Stimulated activated effector memory CD8-positive, alpha-beta T cell treated with anti-CD3 and anti-CD28 coated beads, Interleukin-12 subunit alpha, Interleukin-12 subunit beta, amount 100 ng/mL, for 72 hours (primary cell): ENCODE measurements at places on chromosomes 4 and X.

DNA sequence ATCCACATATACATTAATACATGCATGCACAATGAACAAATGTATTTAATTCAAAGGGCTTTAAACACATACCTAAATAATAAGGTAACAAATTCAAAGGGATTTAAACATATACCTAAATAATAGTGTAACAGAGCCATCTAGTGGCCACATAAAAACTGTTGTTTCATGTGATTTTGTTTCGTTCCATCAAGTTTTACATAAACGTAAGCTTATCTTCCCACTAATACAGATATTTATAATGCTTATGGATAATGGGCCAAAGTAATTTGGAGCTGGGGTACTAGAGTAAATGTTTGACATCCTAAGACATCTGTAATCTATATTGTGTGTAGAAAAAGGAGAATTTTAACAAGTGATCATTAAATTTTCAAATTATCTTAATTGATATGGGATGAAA is 82.3 kb downstream of the PRSS12 start:
- no peak for DNase-seq

DNA sequence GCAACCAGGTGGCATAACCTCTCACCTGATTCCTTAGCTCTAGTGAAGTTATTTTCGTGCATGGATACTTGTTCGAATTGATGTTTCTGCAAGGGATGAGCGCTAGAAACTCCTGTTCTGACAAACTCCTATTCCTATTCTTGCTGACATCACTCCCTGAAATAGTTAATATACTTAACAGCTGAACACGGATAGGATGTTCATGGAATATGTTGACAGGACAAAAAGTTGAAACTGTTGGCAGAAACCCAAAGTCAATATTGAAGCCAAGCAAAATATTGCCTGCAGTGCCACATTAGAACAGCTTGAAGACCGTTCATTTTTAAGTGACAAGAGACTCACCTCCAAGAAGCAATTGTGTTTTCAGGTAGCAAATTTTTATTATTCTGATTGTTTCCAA is at the start of gene KLKB1:
Gene KLKB1 (plus strand): TSS at position 287 of the 400 bp plus-strand sequence. CDS start 689 bp downstream, outside the sequence.
- DNase-seq = no peak

GRCh38 chr4:153521999-153522801 is 56.0 kb downstream of the TMEM131L start:
- peak; percentile 26 for DNase-seq

GRCh38 chr4:145719752-145720624 is 40.0 kb downstream of the C4orf51 start:
- DNase-seq = peak; percentile 59

DNA sequence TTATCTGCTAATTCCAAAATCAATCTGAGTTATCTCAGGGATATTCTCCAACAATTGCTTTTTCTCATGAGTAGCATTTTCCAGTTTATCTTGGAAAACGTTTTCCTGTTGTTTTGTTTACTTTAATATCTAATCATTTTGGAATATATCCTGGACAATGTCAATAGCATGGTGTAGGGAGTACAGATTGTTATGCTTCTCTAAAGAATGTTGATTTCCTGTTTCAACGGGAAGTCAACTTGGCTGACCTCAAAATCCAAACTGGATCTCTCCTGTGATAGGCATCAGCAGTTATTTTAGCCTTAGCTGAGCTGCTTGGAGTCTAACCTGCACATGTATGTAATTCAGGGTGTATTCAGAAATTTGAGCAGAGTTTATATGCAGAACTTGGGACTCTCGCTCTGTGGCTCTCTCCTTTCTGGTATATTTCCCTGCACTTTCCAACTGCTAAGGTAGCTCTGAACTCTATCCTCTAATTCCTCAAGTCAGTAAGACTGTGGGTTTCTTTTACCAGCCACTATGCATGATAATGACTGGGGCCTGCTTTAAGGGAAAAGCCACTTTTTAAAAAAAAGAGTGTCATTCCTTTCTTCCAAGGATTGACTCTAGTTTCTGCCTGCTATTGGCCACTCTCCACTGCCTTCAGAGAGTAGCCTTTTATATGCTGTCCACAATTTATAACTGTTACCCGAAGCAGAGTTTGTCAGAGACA is 7.7 kb downstream of the PRSS48 start:
- DNase-seq = no peak

DNA sequence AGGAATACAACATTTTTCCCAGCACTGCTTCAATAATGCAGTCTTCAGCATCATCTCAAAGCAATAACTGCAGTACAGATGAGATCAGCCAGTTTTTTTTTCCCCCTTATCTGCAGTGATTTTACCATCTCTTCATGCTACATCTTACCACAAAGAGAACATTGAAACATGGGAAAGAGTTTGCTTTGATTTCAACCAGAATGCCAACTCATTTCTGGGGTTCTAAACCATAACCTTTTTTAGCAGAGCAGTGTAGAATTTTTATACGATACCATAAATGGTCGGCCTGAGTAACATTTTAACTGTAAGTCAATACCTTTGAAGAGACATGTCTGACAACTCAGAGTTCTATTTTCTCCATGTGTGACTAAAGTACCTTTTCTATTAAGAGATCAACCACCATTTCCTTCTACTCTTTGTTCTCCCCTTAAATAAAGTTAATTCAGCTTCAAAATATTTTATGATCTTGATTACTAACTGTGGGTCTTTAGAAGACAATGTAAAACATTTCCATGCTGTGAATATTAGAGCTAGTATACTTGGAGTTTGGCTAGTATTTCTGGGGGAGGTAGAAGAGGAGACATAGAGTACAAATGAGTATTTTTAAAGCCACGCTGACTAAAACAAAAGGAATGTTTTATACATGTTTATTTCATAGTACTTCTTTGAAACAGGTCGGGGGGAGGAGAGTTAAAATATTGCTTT is 69.1 kb downstream of the TET2 start:
- DNase-seq = no peak
